ENCODE measurements at places on chromosomes 5 and 9.

- no peak for DNase-seq
Observed at GRCh38 chr5:147267082-147267832, 32.4 kb downstream of the STK32A start.

DNA sequence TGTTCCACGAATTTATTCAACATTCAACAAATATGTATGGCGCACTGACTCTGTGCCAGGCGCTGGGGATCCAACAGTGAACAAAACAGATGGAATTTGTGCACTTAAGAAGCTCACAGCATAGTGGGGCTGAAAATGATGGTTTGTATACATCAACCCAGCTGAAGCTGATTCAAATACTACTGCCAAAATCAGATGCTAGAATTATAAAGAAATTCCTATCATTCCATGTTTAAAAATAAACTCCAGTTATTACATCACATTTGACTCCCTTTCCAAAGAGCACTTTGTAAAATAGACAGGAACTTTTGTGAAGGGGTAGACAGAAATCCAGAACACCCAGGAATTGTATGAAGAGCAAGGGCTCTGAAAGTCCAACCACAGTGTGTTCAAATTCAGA, 54.1 kb downstream of the ZNF608 start:
- DNase-seq, result no peak

DNA sequence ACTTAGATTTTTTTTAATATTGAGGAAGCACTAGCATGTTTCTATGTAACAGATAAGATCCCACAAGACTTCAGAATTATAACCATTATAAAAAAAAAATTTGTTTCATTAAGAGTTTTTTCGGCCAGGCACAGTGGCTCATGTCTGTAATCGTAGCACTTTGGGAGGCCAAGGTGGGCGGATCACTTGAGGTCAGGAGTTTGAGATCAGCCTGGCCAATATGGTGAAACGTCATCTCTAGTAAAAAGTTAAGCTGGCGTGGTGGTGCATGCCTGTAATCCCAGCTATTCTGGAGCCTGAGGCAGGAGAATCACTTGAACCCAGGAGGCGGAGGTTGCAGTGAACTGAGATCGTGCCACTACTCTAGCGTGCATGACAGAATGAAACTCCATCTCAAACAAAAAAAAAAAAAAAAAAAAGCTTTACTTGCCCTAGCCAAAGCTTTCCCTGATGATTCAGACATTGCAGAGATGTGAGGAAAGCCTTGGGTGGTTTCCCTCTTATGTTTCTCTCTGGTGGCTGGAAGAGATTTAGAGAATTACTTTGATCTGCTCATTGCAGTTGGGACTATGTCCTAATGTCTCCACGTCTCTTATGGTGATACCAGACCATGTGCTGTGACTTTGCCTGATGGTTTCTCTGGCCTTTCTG, 65.4 kb downstream of the EGFLAM start:
- no peak for DNase-seq

DNA sequence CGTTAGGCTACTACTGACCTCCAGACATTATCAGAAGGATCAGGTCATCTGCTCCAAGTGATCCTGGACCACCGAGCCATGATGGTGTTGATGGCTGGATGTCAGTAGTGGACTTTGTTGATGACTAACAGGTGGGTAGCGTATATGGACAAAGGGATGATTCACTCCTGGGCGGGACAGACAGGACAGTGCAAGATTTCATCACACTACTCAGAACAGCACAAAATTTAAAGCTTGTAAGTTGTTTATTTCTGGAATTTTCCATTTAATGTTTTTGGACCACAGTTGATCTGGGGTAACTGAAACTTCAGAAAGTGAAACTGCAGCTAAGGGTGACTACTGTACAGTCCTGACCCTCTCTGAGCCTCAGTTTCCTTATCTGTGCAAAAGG, 12.7 kb downstream of the PDGFRB start:
- no peak for DNase-seq

DNA sequence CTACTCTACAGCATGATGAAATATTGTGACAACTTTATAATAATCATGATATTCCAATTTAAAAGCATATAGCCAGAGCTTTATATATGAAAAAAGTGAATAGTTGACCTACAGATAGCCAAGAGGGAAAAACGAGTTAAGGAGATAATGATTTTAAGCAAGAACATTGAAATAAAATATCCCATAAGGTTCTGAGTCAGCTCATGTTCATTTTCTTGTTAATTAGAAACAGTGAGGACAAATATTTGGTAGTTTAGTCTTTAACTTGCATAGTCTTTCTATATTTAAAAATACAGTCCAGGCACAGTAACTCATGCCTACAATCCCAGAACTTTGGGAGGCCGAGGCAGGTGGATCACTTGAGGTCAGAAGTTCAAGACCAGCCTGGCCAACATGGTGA, 55.8 kb upstream of the CDH6 start:
- no peak for DNase-seq

- no peak for DNase-seq
Observed at GRCh38 chr5:153463806-153464205, 26.7 kb upstream of the GRIA1 start.

- no peak for DNase-seq
Observed at GRCh38 chr5:109836280-109836679, 146.6 kb downstream of the MAN2A1 start.

- DNase-seq, result no peak
Observed at GRCh38 chr9:37947977-37948376, 44.0 kb upstream of the SLC25A51 start.

- no peak for DNase-seq
Observed at GRCh38 chr5:102341681-102342288, 45.7 kb upstream of the SLCO4C1 start.

DNA sequence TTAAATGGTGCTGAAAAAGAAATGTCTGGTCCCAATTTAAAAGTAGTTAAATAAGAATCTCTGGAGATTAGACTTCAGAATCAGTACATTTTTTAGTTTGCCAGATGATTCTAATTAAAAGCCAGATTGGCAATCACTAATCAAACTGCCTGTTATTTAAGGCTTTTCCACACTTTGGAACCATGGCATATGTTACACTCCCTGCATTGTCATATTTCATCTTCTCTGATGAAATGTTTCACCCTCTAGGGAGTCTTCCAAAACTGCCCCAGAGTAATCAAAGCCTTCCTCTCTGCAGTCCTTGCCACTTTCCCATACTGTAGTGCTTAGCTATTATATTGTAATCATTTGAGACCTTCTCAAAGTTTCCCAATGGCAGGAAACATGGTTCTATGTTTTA, 17.5 kb upstream of the OR13C9 start:
- DNase-seq, result no peak

GRCh38 chr9:97366476-97366875, 45.4 kb upstream of the TDRD7 start:
- no peak for DNase-seq

DNA sequence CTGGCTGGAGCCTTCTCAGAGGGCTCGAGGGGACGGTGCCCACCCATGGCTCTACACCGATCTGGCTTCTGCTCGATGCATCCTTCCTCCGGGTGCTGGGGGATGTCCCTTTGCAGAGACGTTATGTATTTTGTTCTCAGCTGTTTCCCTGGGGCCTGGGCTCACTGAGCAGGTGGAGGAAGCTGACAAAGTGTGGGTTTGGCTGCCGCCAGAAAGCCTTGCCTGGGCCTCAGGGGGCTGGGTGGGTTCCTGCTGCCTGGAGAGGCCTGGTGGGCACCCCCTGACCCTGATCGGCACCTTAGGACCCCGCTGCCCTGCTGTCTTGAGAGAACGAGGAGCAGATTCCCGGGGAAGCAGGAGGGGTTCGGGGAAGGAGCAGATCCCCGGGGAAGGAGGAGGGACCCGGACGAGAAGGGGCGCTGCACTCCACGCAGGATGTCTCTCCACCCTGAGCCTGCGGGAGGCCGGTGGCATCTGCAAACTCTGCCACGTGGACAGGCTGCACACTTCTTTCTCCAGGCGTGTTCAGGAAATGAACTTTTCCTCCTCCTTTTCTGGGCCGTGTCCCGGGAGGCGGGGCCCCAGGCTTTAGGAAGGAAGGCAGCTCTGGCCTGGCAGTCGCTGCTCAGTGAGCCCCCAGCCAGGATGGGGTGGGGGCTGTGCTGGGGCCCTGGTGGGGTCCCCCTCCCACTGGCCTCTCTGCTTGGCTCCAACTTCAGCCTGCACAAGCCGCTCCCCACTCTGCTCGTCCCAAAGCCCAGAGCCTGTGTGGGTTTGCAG, 148.9 kb downstream of the RXRA start:
- no peak for DNase-seq

DNA sequence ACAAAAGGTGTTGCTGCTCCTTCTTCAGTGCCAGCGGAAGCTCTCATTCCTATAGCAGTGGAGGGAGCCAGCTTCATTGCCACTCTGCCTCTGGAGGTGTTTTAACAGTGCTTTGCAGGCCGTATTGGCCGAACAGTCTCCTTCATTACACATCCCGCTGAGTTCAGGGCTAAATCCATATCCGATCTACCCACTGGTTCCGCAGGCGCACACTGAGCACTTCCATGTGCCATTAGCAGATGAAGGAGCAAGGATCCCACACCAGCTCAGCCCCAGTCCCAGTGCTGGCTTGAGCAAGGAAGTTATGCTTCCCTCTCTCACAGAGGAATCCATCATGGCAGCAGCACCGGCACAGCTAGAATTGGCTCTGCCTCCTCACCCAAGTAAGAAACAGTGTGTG, 121.2 kb upstream of the IRX2 start:
- no peak for DNase-seq

DNA sequence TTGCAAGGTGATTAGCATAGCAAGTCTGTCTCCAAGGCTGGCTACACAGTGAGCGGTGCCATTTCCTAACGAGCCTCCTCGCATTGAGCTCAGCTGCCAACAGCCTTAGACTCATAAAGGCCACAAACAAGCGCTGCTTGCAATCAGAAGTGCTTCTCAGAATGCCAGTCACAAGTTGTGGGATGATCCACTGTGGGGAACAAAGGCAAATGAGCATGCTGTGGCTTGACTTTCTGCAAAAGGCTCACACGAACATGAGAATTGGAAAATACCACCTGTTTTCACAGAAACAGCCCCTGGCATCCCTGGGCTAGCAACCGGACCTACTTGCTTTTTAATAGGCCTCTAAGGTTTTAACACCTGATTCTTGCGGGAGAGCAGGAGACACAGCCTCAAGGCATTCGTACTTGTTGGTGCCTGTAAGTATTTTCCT, 215.5 kb downstream of the FANCC start:
- peak; percentile 17 for DNase-seq

DNA sequence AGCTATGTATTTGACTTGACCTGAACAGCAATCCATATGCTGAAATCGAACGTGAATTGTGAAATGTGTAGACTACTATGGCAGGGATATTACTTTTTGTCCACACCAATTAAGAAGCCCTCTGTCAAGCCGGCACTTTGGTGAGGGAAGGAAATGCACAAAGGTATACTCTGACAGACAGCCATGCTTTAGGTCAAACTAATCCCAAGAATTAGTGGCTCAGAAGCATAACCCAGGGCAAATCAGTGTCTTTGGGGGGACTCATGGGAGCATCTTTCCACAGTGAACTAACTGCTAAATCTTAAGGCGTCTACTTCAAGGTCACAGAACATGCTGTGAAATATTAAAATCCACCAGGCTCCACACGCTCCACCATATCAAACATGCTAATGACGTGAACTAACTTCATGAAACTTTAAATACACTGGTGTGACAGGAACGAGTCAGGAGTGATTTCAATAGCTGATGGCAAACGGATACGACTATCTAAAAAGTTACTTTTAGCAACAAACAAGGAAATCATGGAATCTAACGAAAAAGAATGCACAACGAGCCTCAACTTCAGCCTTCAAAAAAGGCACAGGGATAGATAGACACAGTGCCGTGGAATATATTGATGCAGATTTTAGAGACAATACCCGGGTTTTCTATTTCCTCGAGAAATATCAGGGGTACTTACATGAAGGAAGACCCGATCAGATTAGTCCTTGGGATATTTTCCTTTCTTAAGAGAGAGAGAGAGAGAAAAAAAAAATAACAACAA, 527 bp downstream of the MEF2C start:
- no peak for DNase-seq

GRCh38 chr5:1029945-1030625, 21.5 kb downstream of the NKD2 start:
- no peak for DNase-seq

GRCh38 chr5:16957304-16958196, 21.5 kb upstream of the MYO10 start:
- no peak for DNase-seq

DNA sequence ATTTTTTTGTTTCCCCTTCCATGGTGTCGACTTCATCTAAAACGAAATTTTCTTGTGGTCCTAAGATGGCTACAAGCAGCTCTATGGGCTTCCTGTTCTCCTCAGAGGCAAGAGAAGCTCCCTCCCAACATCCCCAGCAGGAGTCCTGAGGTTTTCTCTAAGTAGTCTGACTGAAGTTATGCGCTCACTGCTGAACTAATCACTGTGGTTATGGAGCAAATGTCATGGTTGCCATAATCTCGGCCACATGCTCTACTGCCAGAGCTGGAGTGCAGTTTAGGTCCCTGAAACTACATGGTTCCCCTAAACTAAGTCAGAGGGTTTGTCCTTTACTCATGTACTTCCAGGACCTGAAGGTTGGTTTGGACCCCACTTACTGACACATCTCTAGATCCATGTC, 68.0 kb upstream of the MAMDC2 start:
- no peak for DNase-seq

DNA sequence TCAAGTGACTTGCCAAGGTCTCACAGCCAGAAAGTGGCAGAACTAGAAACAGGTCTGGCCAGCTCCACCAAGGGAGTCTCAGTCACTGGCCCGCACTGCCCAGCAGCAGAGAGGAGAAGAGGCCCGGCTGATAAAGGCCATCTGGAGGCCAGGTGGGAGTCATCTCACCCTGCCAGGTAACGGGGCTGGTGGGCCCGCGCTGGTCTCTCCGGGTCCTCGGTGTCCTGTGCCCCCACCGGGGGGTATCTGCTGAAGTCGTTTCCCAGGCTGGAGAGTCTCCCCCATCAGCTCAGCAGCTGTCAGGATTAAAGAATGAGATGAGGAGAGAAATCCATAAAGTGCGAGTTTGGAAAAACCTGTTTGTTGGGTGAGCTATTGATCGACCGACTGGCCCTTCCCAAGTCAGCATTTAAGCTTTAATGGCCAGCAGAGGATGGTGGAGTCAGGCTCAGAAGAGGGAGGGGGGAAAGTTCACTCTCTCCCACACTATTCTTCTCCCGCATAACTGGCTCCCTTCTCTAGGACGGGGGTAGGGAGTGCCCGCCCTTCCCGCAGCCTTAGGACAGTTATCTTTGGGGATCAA, 30.3 kb downstream of the LMX1B start:
- DNase-seq, result no peak

DNA sequence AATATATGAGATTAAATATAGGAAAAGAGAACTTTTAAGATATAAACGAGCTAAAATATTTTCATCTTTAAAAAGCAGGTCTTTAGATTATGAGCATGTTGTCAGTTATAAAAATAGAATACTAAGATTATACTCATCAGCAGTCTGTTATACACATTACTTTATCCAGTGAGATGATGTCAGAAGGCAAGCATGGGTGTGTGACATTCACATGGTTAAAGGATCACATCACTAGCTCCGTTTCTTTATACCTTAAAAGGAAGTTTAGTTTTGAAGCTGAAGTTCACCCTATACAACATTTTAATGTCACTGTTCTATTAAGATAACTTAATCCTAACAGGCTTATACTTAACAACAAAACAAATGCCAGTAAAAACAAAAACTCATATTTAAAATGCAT, 59.6 kb downstream of the RICTOR start:
- DNase-seq, result no peak
